GM12891 (cell line): ENCODE measurements at places on chromosomes 6 and 20.
A peak's percentile ranks its signal among the peaks of the same experiment; 100 is the strongest.

DNA sequence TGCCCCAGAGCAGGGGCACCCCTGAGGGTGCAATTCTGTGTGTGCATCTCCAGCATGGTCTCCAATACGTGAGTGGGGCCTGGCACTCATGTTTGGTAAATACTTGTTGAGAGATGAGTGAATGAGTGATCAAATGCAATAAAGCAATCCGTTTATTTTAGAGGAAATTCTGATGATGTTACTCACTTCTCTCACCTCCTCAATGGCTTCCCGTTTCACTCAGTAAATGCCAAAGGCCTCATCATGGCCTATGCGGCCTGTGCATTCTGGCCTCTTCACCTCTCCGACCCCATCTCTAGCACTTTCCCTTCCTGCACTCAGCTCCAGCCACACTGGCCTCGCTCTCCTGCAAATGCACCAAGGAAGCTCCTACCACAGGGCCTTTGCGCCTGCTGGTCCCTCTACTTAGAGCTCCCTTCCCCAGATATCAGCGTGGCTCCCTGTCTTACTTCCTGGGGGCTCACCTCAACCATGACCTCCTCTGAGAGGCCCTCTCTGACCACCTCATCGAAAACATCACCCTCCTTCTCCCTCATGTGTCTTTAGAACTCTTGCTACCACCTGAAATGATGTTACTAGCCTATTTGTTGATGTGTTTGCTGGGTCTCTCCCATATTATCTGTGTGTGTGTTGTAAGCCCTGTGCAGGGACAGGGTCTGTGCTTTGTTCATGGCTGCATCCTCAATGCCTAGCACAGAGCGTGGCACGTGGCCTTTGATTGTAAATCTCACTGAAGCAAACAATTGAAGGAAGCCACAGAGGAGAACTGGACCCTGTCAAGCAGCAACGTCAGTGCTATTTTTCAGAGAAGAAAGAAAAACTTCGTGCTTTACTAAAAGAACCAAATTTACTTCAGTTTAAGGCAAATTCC, 42.6 kb downstream of the RAB44 start:
- no peak for DNase-seq

DNA sequence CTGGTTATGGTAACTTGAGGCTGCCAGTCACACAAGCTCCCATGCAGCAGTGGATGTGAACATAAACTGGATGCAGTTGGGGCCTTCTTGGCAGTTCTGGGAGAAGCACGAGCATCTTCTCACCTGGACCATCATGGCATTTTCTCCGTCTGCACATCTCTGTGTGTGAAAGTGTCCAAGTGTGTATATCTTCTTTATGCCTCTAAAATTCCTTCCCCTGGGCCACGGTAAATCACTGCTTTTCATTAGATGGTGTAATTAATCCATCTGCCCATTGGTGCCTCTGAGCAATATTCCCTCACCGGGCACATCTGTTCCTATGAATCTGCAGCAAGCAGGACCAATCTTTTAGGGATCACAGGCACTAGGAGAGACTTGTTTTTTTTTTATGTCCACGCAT, 138.0 kb downstream of the MAP3K7 start:
- DNase-seq: no peak

GRCh38 chr6:99425647-99426450, 741 bp upstream of the PNISR start:
- no peak for DNase-seq

- no peak for DNase-seq
Measured at GRCh38 chr20:50898475-50898874, 32.8 kb downstream of the ADNP start.

DNA sequence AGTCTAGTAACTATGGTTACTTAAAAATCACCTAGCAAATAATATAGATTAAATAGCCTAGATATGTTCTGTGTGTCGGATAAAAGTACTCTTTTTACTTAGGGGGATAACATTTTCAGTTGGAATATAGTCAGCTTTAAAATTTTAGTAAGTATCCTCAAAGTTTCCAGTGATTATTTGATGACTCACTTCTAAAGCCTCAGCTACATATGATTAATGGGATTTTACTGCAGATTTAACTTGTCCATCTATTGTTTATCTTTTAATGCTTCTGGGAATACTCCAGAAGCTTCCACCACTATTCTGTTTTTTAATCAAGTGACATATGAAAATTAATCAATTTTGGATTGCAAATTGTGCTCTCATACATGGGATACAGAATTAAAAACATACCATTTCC, 8.7 kb upstream of the TENT5A start:
- DNase-seq: no peak

GRCh38 chr6:4797587-4797986, 21.4 kb downstream of the CDYL start:
- no peak for DNase-seq

- DNase-seq: no peak
Measured at GRCh38 chr6:113695516-113695915, 161.6 kb upstream of the MARCKS start.

- DNase-seq: no peak
Measured at GRCh38 chr6:18601516-18602020, 214.4 kb downstream of the RNF144B start.

GRCh38 chr6:26660000-26660361, 435 bp upstream of the ZNF322 start:
- DNase-seq: peak; percentile 16
